Fibroblast of skin of abdomen (primary cell): ENCODE measurements at places on chromosomes 4 and X.
A peak's percentile ranks its signal among the peaks of the same experiment; 100 is the strongest.

- no peak for DNase-seq
These were observed 440.4 kb upstream of the ADGRL3 start for GRCh38 chr4:60759518-60760245.

- no peak for DNase-seq
These were observed 6.9 kb downstream of the PSAPL1 start for GRCh38 chr4:7427831-7428260.

GRCh38 chrX:20670611-20671010 is 403.9 kb upstream of the RPS6KA3 start:
- no peak for DNase-seq

- no peak for DNase-seq
These were observed 158.1 kb downstream of the POLA1 start for GRCh38 chrX:24851780-24852179.

DNA sequence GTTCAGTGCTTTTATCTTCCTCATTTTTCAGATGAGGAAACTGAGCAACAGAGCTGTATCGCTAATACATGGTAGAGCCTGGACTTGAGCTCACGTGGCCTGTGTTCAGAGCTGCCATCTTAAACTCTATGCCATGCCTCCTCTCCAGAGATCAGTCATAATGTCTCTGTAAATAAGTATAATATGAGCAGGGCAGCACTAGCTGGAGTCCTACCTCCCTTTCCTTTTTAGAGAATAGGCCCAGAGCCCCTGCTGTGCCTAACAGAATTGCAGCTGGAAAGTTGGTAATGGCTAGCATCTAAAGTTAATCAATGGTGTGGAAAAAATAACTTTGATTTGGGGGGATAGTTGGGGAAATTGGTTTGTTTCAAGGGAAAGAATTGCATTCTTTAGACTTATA is 20.4 kb downstream of the CASP6 start:
- DNase-seq: no peak

GRCh38 chr4:65825116-65825753 is 154.9 kb upstream of the EPHA5 start:
- peak; percentile 56 for DNase-seq

GRCh38 chr4:53601251-53601764 is 10.0 kb upstream of the LNX1 start:
- peak; percentile 14 for DNase-seq

- DNase-seq: no peak
These were observed at the start of gene DMP1 for GRCh38 chr4:87649980-87650379. TSS of gene DMP1 (plus strand) at chr4:87650280. CDS start at chr4:87656493, 6,213 bp downstream.

- DNase-seq: no peak
These were observed 181.7 kb upstream of the AGTR2 start for GRCh38 chrX:115988825-115989224.

GRCh38 chr4:110294165-110294564 is 95.8 kb upstream of the ELOVL6 start:
- peak; percentile 34 for DNase-seq

DNA sequence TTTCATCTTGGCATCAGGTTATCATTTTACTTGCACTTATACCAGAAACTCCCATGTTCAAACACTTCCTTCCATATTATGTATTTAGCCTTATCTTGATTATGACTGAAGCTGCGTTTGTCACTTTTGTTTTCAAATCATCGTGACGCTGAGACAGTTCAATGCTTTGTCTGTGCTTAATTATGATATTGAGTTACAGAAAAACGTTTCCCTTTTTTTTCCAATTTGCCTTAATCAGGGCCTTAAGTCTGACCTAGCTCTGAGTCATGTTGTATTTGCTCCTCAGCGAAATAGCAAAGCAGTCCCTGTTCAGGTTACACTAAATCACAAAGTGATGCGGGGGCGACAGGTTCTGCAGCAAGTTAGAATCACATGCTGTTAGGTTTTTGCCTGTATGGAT is 254.7 kb downstream of the AFF2 start:
- peak; percentile 9 for DNase-seq

DNA sequence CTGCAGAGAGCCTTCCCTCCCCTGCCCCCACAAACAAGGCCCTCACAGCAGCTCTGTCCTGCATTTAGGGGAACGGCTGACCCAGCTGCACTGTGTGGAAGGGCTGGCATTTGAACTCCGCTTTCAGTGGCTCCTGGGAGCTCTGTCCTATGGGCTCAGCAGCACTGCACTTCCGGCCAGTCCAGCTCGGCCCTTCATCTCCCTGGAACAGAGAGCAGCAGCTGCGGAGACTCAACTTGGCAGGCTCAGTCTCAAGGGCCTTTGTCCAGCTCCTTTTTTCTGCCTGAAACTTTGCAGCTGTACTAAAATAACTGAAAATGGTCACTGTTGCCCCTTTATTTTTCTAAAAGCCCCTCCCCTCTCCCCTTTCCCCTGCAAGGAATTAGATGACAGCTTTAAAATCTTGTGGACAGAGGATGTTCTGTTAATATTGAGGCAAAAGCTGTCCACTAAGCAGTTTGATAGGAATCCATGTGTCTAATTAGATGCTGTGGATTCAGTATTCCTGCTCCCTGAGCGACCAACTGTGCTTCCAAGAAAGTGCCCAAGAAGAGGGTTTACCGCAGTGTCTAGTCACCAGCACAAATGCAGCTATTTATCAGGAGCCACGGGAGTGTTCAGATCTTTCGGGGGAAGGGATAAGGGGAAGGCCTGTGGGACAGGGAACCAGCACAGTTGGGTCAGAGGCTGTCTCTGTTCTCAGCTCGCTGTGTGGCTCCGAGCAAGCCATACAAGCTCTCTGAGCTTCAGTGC is 133.1 kb downstream of the AFAP1 start:
- no peak for DNase-seq
